Motor neuron (in vitro differentiated cells): ENCODE measurements at places on chromosomes 1 and 21. TPM values are rescaled to one million over a fixed set of nuclear protein-coding genes. Genes with fewer than 3 reads are reported as not detected.

Gene RPRD2
- total RNA-seq, result 25.6 and 30.0 TPM in 2 replicates

Gene HES2
- total RNA-seq, result 0.14 and 0.21 TPM in 2 replicates

Gene DISP1
- total RNA-seq, result 6.0 and 12.2 TPM in 2 replicates

Gene SLC16A4
- 1.6 and 2.4 TPM in 2 replicates for total RNA-seq

Gene TNFAIP8L2
- 0.33 and 1.3 TPM in 2 replicates for total RNA-seq

Gene TRAF3IP3
- 0.23 and 0.25 TPM in 2 replicates for total RNA-seq

Gene BARHL2
- total RNA-seq, result 1.2 and 1.3 TPM in 2 replicates

Gene OLFM3
- 4.0 TPM in 2 replicates for total RNA-seq

Gene MAP3K21
- total RNA-seq, result 4.1 and 4.6 TPM in 2 replicates

Gene GJA8
- 0.17 and 0.41 TPM in 2 replicates for total RNA-seq

Gene LIX1L
- 21.8 and 24.1 TPM in 2 replicates for total RNA-seq

Gene TFF1
- not detected in 2 replicates for total RNA-seq

Gene ELF3
- 1.5 and 1.7 TPM in 2 replicates for total RNA-seq

Gene RAVER2
- total RNA-seq, result 6.4 and 8.1 TPM in 2 replicates

Gene EPS8L3
- 3.1 and 5.3 TPM in 2 replicates for total RNA-seq

- no peak for ATAC-seq
Observed at GRCh38 chr1:216926720-216927510, 203.7 kb upstream of the ESRRG start.

- no peak for ATAC-seq
Observed at GRCh38 chr1:26289158-26290059, 9.5 kb downstream of the SH3BGRL3 start.

DNA sequence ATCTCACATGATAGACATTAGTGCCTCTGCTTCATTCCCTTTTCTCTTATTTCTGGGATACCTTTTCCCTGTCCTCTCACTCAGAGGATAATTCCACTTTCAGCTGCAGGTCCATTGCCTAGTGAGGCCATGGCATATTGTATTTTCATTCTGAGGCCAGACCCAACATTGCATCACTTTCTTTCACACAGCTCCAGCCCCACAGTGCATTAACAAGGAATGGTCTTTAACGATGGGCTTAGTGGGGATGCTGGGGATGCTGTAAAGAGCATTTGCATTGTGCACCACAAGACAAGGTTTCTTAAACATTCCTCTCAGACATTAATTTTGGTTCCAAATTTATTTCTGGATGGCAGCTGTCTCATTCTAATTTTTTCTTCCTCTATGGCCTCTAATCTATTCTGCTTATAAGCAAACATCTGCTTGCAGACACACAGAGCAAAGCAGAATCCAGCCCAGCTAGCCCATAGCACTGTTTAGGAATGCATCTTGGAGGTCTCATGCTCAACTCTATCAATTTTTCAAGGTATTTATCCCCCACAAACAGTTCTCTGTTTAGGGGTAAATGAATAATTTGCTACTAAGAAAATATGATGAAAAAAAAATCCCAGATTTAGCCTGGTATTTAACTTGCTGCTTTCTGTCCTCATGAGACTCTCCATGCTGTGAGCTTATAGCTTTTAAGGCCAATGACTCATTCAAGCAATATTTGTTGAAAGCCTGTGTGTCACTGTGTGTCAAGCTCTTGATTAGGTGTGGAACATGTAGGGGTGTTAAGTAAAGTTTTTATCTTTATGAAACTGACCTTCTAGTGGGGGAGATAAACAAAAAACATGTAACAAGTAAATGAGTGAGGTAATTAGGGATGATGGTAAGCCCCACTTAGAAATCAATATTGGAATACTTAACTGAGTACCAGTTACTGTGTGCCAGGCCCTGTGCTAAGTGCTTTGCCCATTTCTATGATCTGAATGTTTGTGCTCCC is 44.5 kb upstream of the CCDC190 start:
- ATAC-seq, result no peak

DNA sequence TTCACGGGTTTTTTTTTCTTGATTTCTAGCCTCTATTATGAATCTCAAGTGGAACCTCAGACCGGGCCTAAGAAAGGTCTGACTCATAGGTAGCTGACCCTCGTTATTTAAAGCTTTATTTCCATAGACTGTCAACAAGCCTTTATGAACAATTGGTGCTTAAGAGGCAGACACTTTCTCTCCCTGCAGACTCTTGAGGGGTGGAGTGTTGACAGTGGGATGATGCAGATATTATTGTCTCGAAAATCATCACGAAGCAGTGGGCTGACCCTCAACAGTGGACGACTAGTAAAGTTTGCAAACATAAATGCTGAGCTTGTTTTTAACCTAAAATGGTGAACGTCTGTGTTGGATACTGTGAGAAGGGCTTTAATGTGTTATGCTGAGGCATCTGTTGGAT is 1.8 kb downstream of the SFT2D2 start:
- ATAC-seq, result no peak

GRCh38 chr1:177495878-177496277 is 325.1 kb downstream of the BRINP2 start:
- ATAC-seq, result no peak

DNA sequence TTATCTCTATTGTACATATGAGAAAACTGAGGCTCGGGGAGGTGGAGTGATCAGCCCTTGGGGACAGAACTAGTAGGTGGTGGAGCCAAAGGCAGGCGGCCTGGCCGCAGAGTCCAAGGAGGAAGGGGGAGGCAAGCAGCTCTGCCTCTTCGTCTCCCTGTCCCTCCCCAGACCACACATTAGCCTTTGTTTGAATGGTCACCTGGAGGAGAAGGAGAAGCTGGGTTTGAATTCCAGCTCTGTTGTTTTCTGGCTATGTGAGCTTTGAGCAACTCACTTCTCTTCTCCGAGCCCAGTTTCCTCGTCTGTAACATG is 21.4 kb upstream of the LAPTM5 start:
- ATAC-seq, result no peak

GRCh38 chr1:208058267-208058666 is 147.3 kb upstream of the CD34 start:
- ATAC-seq, result peak; percentile 31

- ATAC-seq, result no peak
Observed at GRCh38 chr1:41892301-41892781, 26.4 kb downstream of the HIVEP3 start.

DNA sequence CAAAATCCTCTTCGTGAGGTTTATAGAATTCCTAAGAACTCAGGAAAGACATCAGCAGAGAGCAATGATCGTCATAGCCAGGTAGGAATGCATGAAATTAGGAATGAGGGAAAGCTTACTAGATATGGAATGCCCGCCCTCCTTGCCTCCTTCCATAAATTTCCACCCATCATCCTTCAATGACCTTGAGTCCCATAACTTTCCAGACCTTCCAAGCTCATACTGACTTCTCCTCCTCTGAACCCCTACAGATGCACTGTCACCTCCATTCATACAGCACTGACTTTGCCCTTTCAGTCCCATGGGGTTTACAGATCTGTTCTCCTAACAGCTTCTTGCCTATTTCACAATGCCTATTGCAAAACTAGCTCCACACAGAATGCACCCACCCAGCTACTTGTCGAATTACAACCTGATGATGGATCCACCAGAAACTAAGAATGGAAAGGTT is 23.8 kb upstream of the PPP1R15B start:
- no peak for ATAC-seq

DNA sequence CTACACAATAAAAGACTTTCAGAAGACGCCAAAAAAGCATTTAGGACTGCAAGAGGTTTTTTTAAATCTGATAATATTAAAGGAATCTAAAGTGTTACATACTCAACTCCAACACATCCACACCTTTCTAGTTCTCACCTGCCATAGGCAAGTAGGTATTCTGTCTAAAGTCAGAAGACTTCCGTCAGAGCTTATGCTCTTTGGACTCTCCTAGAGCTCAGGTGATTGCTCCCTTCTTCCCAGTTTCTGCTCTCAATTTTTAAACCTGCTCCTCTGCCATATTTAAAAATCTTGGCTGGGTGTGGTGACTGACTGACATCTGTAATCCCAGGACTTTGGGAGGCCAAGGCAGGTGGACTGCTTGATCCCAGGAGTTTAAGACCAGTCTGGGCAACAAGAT is 16.6 kb downstream of the EVI5 start:
- no peak for ATAC-seq

DNA sequence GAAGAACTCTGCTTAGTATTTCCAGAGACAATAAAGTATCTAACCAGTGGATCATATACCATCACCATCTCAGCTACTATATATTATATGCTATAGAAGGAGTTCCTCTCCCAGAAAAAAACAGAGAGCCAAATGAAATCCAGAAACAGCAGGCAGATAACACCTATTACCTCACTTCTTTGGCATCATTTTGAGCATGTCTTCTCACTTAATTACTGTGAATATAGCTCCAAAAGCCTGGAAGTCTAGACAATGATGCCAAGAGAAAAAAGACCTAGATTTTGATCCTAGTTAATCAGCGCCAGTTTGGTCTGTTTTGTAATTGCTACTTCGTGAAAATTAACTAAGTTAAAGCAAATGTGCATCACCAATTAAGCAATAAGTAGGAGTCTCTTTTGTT is 131.3 kb downstream of the EIF4G3 start:
- no peak for ATAC-seq

GRCh38 chr1:172971241-172971640 is 79.5 kb downstream of the TNFSF18 start:
- no peak for ATAC-seq

- ATAC-seq, result no peak
Observed at GRCh38 chr1:5882367-5883128, 109.7 kb downstream of the NPHP4 start.

DNA sequence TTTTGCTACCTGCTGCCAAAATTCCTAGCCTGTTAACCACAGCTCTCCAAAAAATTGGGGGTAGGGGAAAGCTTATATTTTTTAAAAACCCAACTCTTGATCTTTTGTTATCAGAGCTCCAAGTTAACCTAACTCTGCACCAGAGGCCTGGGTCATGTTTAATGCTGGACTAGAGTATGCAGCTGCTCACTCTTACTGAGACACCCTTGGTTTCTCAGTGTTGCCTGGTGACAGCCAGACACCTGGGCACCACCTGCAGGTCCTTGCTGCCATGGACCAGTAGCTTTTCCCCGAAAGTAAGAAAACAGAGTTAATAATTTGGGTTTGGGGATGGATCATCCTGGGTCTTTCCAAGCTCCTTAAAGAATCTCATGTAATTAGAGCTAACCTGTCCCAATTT is 30.1 kb downstream of the KCNJ6 start:
- ATAC-seq, result no peak

DNA sequence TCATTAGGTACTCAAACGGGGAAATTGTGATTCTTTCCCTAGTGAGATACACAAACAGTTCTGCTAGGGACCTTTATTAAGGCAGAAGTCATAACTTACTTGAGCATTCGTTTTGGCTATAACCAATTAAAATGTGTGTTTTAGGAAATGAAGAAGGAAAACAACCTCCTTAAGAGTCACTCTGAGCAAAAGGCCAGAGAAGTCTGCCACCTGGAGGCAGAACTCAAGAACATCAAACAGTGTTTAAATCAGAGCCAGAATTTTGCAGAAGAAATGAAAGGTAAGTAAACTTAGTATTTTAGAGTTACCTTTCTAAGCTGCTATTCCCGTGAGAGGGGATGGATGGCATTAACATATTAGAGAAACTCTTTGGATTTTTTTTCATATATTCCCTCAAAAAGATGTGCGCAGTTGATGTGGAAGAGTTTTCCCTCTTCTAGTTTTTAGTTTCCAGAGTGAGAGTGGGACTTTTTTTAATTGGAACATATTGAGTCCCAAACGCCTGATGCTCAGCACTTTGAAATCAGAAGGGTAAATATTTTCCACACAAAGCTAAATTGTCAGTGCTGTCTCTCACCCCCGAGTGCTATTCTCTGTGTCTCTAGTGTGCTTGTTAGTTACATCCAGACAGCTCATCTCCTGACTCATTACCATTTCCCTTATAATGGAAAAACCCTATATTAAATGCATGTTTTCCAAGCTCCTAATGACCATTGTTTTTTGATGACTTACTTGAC is 34.9 kb downstream of the CENPF start:
- no peak for ATAC-seq

- ATAC-seq, result no peak
Observed at GRCh38 chr1:110337704-110338308, 1.4 kb upstream of the RBM15 start.

GRCh38 chr21:34498623-34499022 is 13.4 kb downstream of the KCNE1 start:
- ATAC-seq, result no peak

GRCh38 chr1:97630948-97631347 is 289.9 kb downstream of the DPYD start:
- no peak for ATAC-seq

DNA sequence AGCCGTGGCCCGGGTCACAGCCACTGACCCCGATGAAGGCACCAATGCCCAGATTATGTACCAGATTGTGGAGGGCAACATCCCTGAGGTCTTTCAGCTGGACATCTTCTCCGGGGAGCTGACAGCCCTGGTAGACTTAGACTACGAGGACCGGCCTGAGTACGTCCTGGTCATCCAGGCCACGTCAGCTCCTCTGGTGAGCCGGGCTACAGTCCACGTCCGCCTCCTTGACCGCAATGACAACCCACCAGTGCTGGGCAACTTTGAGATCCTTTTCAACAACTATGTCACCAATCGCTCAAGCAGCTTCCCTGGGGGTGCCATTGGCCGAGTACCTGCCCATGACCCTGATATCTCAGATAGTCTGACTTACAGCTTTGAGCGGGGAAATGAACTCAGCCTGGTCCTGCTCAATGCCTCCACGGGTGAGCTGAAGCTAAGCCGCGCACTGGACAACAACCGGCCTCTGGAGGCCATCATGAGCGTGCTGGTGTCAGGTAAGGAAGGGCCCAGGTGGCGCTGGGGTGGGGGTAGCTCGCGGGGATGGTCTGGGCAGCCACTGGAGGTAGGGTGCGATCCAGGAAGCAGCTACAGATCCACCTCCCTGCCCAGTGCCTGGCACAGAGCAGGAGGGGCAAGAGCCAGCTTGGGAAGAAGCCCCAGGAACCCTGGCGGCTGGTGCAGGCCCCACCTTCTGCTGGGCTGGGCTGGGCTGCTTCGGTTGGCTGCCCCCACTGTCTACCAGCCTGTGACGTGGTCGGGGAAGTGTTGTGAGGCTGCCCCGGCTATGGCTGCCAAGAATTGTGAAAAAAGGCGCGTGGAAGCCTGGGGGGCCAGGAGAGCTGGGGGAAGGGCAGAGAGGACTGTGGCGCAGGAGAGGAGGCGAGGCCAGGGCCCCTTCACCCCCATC is 3.8 kb downstream of the CELSR2 start:
- ATAC-seq, result peak; percentile 40

- no peak for ATAC-seq
Observed at GRCh38 chr1:95086949-95087533, 14.3 kb upstream of the ALG14 start.

DNA sequence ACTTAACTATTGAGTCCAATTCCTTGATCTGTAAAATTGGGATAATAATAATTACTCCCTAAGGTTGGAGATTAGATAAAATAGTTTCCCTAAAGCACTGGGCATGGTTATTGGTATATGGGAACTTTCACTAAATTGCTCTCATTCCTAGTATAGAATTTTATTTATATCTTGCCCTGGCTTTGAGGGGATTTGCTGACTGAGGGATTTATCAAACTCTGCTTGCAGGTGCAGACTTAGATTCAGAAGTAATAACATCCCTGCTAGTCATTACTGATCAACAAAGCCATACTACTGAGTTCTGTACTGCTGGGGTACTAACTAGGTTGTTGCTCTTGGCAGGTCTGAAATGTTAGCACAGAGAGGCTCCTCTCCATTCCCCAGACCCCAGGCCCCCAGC is 41.9 kb downstream of the CASQ2 start:
- ATAC-seq, result no peak

- ATAC-seq, result peak; percentile 57
Observed at GRCh38 chr1:14183329-14183728, 415.2 kb upstream of the KAZN start.
